AG04450 (cell line): ENCODE measurements at places on chromosomes 4 and X.

DNA sequence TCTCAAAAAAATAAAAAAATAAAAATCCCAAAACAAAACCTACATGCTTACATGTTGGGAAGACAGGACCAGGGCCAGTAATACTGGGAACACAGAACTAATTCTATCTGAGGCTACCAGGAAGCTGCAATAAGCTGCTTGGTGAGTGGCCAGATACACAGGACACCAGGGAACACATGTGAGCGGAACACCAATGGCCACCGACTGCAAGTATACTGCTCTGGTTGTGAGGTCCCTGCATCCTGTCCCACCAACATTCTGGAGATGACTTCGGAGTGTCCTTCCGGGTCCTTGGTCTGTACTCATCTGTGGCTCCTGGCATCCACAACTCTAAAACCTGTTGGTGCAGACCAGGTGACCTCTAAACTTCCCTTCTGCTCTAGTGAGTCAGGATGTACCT, 2.7 kb downstream of the TNIP2 start:
- no peak for DNase-seq

DNA sequence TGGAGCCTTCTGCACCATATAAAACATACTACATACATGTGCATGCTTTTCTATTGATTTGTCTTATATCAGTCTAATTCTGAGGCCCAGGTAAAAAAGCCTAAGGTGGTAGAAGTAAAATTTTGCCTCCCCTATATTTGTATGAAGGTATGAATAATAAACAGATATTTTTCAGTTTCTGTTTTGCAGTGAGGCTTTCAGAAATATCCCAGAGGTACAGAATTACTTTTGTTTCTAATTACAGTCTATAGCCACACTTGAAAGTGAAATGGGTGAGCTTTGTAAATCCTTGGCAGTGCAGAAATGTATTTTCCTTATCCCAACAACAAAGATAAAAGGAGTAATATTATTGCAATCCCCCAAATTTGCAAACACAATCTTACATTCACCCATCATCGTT, 59.5 kb downstream of the DDX60 start:
- DNase-seq = no peak

DNA sequence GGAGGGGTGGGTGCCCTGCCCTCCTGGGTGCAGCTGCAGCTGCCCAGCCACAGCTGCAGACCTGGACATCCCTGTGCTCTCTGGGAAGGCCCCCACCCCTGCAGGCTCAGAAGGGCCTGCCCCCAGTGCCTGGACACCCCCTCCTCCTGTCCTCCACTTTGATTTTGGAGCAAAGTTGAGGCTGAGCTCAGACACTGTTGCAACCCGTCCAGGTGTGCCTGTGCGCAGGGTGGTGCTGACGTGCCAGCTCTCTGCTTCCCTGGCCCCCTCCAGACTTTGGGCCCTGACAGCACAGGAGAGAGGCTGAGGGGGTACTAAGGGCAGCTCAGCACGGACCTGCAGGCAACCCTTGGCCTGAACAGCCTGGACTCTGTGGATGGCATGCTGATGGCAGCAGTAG, 750.3 kb downstream of the ARAP2 start:
- no peak for DNase-seq

DNA sequence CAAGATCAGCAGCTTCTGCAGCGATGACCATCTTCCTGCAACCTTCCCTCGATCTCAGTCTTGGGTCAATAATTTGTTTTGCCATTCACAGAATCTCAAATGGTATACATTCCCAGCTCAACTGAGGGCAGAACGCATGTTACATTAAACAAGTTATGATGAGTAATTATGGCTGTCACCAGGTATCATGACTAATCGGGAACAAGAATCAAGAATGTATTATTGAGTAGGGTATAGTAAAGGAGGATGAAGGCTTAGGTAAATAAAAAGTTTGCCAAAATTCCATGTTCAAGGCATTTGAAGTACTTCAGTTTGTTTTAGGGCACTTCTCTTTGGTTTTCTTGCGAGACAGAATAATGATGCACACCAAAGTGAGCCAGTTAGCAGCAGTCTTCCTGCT, 194.1 kb downstream of the SH2D1A start:
- no peak for DNase-seq

DNA sequence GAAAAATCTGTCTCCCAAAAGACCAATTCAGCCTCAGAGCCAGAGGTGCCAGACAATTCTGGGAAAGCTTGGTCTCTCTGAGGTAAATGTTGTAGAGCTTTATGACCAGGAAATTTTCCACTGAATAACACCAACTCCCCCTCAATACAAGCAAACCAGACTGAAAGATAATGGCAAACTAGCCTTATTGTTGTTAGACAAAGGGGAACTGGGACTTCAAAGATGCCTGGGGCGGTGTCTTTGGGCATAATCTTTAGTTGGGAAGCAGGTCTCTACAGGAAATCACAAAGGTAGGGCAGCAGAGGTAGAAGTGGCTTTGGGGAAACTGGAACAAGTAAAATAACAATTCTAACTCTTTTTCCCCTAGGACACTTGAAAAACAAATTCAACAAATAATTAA, 12.0 kb downstream of the COL4A6 start:
- no peak for DNase-seq

GRCh38 chr4:1036976-1037810, 25.8 kb downstream of the FGFRL1 start:
- no peak for DNase-seq

- DNase-seq = no peak
Observed at GRCh38 chr4:174177536-174177935, 105.9 kb downstream of the FBXO8 start.

DNA sequence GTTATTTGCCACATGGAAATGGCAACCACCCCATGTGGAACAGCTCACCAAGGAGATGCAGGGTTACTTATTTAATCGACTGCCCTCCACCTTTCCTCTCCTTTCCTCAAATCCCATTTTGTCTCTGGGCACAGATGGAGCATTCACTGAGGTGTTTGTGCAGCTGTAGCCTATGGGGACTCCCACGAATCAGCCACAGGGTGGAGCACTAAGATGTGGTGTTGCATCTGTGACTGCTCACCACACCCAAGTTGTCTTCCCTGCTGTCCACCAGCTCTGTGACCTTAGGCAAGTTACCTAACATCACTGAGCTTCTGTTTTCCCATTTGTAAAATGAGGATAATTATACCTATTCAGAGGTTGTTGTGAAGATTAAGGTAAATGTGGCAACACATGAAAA, 252.4 kb upstream of the CPEB2 start:
- no peak for DNase-seq

DNA sequence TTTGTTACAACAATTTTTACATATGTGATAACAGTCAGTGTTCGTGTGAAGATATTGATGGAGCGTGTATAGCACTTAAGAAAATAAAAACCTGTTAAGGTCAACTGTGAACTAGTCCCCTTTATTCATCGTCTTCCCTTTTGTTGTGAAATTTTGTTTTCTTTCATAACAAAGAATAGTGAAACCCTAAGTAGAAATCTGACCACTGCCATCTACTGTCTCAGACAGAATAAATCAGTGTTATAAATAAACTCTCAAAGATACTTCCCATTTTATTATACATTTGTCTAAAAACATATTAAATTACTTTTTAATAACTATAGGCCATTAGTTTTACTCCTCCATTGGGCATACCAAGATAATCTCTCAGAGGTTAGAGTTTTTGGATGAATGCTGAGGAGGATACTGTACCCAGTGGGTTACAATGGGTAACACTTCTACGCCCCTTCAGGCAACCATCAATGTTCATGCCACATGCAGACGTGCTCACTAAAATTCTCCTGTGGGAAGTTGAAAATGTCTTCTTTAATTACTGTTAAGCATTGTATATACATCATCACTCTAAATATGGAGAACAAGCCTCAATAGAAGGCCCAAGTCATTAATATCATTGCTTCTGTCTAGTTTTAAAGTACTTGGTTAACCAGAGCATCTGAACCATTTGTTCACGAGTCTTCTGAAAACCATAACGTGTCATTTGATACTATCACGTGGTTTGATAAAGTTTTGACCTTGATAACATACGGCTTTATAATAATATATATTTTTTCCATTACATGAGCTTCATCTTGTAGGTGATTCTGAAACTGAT, 171.2 kb downstream of the TMA16 start:
- no peak for DNase-seq

- no peak for DNase-seq
Observed at GRCh38 chr4:93777081-93777460, 51.5 kb upstream of the ATOH1 start.

GRCh38 chr4:8704632-8705031, 112.1 kb downstream of the CPZ start:
- DNase-seq = no peak

DNA sequence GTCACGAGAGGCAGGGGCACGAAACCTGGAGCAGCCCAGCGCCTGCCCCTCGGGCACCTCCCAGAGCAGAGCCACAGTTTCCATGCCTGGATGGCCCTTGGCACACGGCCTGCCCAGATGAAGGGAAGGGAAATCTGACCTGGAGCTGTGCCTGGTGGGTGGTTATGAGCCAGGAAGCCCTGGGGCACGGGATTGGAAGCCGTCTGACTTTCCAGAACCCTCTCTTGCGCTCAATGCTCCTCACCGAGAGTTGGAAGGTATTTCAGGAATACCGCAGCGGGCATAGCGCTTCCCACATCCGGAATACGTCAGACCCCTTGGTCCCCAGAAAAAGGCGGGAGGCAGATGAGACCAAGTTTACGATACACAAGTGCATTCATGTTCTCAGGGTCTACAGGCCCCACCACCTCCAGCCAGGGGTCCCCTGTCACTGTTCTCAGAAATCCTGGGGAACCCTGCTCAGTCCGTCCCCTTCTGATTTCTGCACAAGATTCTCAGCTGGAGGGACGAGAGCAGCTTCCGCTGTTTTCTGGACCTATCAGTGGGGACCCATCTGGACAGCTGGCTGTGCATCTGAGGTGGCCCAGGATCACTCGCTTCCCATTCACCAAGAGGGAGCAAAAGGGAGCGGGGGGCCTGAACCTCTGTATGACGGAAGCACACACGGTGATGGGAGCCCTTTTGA, 172.9 kb downstream of the AFAP1 start:
- DNase-seq = no peak
